Thoracic aorta endothelial cell (primary cell): ENCODE measurements at places on chromosomes 5 and 9. TPM values are rescaled to one million over a fixed set of nuclear protein-coding genes. Genes with fewer than 3 reads are reported as not detected.

The CDH6 gene
- 0.13 TPM in 1 of 2 replicates, not detected in the other for total RNA-seq

The PLAC8L1 gene
- total RNA-seq = not detected in 2 replicates

The CAVIN4 gene
- total RNA-seq = 1.9 and 2.9 TPM in 2 replicates

The LHX3 gene
- not detected in 2 replicates for total RNA-seq

The PDCD1LG2 gene
- total RNA-seq = 16.1 and 22.1 TPM in 2 replicates

The ADRA1B gene
- 0.07 and 0.13 TPM in 2 replicates for total RNA-seq

The EGFL7 gene
- total RNA-seq = 400 and 489 TPM in 2 replicates

The FIBCD1 gene
- total RNA-seq = not detected in 2 replicates

The PPP3R2 gene
- total RNA-seq = not detected in 2 replicates

The GRIA1 gene
- not detected in 2 replicates for total RNA-seq

The LTC4S gene
- total RNA-seq = 0.40 and 0.43 TPM in 2 replicates

The PCDHB9 gene
- 0.13 and 0.14 TPM in 2 replicates for total RNA-seq

The TMEFF1 gene
- 4.1 and 6.2 TPM in 2 replicates for total RNA-seq
